ENCODE measurements at places on chromosomes 3 and 15. TPM values are rescaled to one million over a fixed set of nuclear protein-coding genes. Genes with fewer than 3 reads are reported as not detected.

Gene DUOX2
- polyA plus RNA-seq: 22.9 TPM

Gene DNASE1L3
- polyA plus RNA-seq: 1.8 TPM

Gene CPLX3
- polyA plus RNA-seq: not detected

Gene PROK2
- polyA plus RNA-seq: 0.58 TPM

Gene MB21D2
- 0.88 TPM for polyA plus RNA-seq

Gene ANKRD63
- not detected for polyA plus RNA-seq

Gene SLC28A1
- polyA plus RNA-seq: not detected

Gene C3orf70
- 1.2 TPM for polyA plus RNA-seq

Gene ZNF197
- 7.2 TPM for polyA plus RNA-seq

Gene SAXO2
- 14.8 TPM for polyA plus RNA-seq
